Activated CD8-positive, alpha-beta T cell treated with anti-CD3 and anti-CD28 coated beads for 36 hours (primary cell): ENCODE measurements at places on chromosomes 3 and 15. TPM values are rescaled to one million over a fixed set of nuclear protein-coding genes. Genes with fewer than 3 reads are reported as not detected.

The ZNF662 gene
- 3.2 TPM for total RNA-seq

GRCh38 chr15:47333734-47334133 lies 383.6 kb upstream of the SEMA6D start:
- H3K4me3 ChIP-seq = no peak overlapping the region
- no peaks in the 10 kb centered on the region for H3K4me1 ChIP-seq
- H3K36me3 ChIP-seq = no peaks in the 10 kb centered on the region
- DNase-seq = no peak
- H3K27me3 ChIP-seq = no peaks in the 10 kb centered on the region

- no peaks in the 10 kb centered on the region for H3K36me3 ChIP-seq
- no peak overlapping the region for H3K27ac ChIP-seq
- no peaks in the 10 kb centered on the region for H3K27me3 ChIP-seq
- H3K4me3 ChIP-seq = no peak overlapping the region
- DNase-seq = no peak
Observed at GRCh38 chr3:126926684-126927400, 56.1 kb upstream of the PLXNA1 start.

GRCh38 chr3:125202197-125202596 lies 10.4 kb downstream of the SLC12A8 start:
- no peak overlapping the region for H3K27ac ChIP-seq
- H3K36me3 ChIP-seq = no peaks in the 10 kb centered on the region
- peaks cover 5% of the 10 kb centered on the region for H3K4me1 ChIP-seq
- peak; percentile 49 for DNase-seq
- H3K27me3 ChIP-seq = peaks cover 11% of the 10 kb centered on the region
